ENCODE measurements at places on chromosomes 3 and 15.

DNA sequence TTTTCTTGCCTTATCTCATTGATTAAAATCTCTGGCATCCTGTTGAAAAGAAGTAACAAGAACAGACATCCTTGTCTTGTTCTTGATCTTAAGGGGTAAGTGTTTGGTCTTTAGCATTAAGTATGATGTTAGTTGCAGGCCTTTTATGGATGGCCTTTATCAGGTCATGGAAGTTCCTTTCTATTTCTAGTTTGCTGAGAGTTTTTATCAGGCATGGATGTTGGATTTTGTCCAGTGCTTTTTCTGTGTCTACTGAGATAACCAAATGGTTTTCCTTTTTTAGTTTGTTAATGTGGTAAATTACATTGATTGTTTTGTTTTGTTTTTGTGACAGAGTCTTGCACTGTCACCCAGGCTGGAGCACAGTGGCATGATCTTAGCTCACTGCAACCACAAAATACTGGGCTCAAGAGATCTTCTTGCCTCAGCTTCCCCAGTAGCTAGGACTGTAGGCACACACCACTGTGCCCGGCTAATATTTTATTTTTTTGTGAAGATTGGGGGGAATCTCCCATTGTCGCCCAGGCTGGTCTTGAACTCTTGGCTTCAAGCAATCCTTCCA lies 26.3 kb downstream of the MRAS start:
- no peak for DNase-seq

- no peak for DNase-seq
Observed at GRCh38 chr3:112403103-112403502, 70.1 kb downstream of the CD200 start.

DNA sequence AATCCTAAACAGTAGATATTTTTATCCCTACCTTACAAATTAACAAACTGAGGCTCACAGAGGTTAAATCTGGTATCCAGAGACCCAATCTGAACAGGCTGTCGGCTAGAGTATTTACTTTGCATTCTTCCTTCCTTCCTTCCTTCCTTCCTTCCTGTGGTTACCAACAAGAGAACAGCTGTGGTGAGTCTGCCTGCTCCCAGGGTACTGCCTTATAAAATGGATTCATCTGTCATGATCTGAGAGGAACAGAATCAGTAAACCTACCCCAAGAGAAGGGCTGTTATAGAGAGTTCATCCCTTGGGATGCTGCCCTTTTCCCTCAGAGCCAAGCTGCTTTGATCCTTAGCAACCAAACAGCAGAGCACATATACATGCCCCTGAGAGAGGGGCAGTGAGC lies 3.6 kb downstream of the GADL1 start:
- no peak for DNase-seq

GRCh38 chr3:15315003-15315402 lies 17.4 kb downstream of the SH3BP5 start:
- no peak for DNase-seq

All from NCI-H1092 treated with DMSO at 0.1 percent for 48 hours (cell line).